ENCODE measurements at places on chromosomes 3 and 15.

GRCh38 chr3:102255736-102256135 is 179.1 kb upstream of the ZPLD1 start:
- no peak for DNase-seq

- DNase-seq, result no peak
Measured at GRCh38 chr3:172334671-172335207, 113.5 kb downstream of the GHSR start.

DNA sequence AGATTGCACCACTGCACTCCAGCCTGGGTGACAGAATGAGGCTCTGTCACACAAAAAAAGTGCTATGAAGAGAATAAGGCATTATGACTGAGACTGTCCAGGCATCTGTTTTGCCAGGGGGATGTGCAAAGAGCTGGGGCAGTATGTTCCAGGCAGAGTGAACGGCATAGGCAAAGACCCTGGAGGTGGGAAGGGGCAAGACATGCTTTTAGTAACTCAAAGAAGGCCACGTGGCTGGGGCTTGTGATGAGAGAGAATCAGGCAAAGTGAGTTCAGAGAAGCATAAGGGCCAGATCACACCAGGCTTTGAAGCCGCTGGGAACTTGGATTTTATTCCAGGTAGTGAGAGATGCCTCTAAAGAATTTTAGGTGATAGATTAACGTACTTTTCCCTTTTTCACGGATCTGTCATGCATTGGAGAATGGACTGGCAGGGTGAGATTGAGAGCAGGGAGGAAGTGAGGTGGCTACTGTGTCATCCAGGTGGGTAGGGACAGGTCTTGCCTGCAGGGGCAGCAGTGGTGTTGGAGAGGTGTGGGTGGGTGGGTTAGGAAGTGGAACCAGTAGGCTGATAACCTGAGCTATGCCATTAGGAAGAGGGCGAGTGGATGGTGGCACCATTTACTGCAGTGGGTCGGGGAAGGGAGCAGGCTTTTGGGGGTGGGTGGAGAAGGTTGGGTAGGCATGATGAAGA is 31.7 kb downstream of the ATP2B2 start:
- DNase-seq, result no peak

GRCh38 chr3:135017003-135017893 is 222.2 kb downstream of the EPHB1 start:
- DNase-seq, result no peak

GRCh38 chr3:190526787-190527762 is 13.2 kb downstream of the IL1RAP start:
- peak; percentile 54 for DNase-seq

DNA sequence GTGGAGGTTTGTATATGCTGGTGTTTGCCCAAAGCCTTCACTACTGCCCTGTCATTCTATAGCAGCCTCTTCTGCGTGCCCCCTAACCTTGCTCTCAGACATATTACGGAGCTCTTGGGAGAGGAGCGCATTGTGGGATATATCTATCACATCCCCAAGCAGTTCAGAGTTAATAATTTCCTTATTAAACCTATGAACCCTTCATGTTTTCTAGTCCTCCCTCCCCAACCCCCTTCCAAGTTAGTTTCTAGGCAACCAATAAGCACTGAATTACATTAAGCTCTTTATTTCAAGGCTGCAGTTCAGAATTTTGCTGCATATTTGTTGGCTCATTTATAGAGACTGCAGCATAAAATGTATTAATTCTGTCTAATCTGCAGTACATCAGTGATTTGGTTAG is 57.3 kb upstream of the GRM7 start:
- DNase-seq, result no peak
